ENCODE measurements at places on chromosomes 16 and 17. TPM values are rescaled to one million over a fixed set of nuclear protein-coding genes. Genes with fewer than 3 reads are reported as not detected.

The PIGS gene
- total RNA-seq = 59.7 TPM

GRCh38 chr17:30858556-30859250 is 26.9 kb downstream of the ATAD5 start:
- no peaks in the 10 kb centered on the region for H3K4me1 ChIP-seq
- H3K36me3 ChIP-seq = no peaks in the 10 kb centered on the region
- no peak overlapping the region for H3K4me3 ChIP-seq
- no peaks in the 10 kb centered on the region for H3K27me3 ChIP-seq
- H3K27ac ChIP-seq = no peak overlapping the region

GRCh38 chr17:72569148-72569946 is 448.5 kb downstream of the SOX9 start:
- H3K4me3 ChIP-seq = no peak overlapping the region
- no peaks in the 10 kb centered on the region for H3K27me3 ChIP-seq
- no peak for DNase-seq
- no peak overlapping the region for H3K27ac ChIP-seq

The HS3ST2 gene
- not detected for total RNA-seq

DNA sequence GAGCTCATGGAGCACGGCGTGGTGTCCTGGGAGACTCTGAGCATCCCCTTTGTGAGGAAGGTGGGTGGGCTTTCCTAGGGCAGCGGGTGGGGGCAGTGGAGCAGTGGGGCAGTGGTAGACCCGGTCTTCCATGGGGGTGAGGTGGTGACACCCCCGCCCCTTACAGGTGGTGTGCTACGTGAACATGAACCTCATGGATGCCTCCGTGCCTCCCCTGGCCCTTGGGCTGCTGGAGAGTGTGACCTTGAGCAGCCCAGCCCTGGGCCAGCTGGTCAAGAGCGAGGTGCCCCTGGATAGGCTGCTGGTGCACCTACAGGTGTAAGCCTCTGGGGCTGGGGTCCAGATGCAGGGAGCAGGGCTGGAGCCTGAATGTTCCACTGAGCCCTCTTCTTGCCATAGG is 1.6 kb downstream of the ELMO3 start:
- no peaks in the 10 kb centered on the region for H3K27me3 ChIP-seq
- H3K36me3 ChIP-seq = peaks cover 41% of the 10 kb centered on the region
- no peak overlapping the region for H3K27ac ChIP-seq
- H3K4me3 ChIP-seq = no peak overlapping the region

- H3K4me1 ChIP-seq = peaks cover 28% of the 10 kb centered on the region
- peak overlapping the region; percentile 30 for H3K27ac ChIP-seq
- H3K36me3 ChIP-seq = no peaks in the 10 kb centered on the region
Measured at GRCh38 chr16:57592591-57593003, 35.8 kb upstream of the ADGRG1 start.

DNA sequence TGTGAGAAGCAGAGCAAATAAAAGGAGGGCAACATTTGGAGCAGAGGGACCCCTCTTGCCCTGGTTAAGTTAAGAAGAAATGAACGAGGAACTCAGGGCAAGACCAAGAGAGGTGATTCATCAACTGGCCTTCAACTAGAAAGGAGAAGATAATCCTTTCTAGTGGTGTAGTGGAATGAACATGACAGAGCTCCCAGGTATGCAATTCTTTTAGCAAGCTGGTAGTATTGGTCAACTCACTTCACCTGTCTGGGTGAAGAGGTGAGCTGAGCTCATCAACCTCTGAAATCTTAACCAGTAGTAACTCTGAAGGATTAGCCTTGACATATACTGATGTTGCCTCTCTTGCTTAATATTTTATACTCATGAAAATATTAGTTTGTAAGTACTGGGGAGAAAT is 1024.7 kb upstream of the GOT2 start:
- no peaks in the 10 kb centered on the region for H3K27me3 ChIP-seq
- DNase-seq = no peak
- H3K4me1 ChIP-seq = no peaks in the 10 kb centered on the region
- no peaks in the 10 kb centered on the region for H3K36me3 ChIP-seq
- no peak overlapping the region for H3K4me3 ChIP-seq
- H3K27ac ChIP-seq = no peak overlapping the region

DNA sequence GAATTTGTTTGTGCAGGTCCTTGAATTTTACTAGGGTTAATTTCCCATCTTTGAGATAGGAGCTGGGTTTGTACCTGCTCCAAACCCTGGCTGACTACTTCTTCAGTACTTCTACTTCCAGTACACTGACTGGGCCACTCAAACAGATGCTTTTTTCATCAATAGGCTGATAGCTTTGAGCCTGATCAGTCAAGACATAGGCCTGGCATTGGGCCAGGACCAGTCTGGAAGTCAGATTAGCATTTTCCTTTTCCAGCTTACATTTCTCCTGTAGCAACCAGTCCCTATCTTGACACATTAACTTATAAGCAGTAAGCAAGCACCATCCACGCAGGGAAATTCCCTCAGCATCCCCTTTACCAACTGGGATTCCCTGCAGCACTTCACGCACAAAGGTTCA is 7.5 kb upstream of the TMEM101 start:
- DNase-seq = no peak
- H3K4me1 ChIP-seq = no peaks in the 10 kb centered on the region
- H3K27me3 ChIP-seq = no peaks in the 10 kb centered on the region
- H3K4me3 ChIP-seq = no peak overlapping the region

DNA sequence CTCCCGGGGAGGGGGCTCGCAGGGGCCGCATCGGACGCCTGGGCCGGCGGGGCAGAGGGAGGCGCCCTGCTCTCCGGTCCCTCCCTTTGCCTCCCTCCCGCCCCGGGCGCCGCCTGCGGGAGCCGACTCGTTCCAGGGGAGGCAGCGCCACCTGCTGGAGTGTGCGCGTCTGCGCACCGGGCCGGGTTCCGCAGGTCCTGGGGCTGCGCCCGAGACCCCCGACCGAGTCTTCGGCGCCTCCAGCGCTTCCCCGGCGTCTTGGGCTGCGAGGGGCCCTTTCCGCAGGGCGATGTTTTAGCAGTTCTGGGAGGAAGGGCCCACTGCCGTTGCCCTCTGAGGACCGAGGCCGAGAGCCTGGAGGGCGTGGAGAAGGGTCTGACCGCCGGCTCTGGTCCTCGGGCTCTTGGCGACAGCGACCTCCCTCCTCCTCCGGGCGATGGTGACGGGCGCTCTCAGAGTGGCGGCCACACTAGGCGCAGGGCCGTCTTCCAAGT is 106.3 kb downstream of the SEC14L1 start:
- no peak overlapping the region for H3K4me3 ChIP-seq
- H3K27ac ChIP-seq = no peak overlapping the region
- DNase-seq = peak; percentile 80
- no peaks in the 10 kb centered on the region for H3K27me3 ChIP-seq
- no peaks in the 10 kb centered on the region for H3K36me3 ChIP-seq

GRCh38 chr17:2259769-2260536 is 43.6 kb downstream of the SMG6 start:
- no peaks in the 10 kb centered on the region for H3K27me3 ChIP-seq
- peak overlapping the region; percentile 68 for H3K27ac ChIP-seq
- H3K4me3 ChIP-seq = peak overlapping the region; percentile 52
